ENCODE measurements at places on chromosomes 4 and X.

DNA sequence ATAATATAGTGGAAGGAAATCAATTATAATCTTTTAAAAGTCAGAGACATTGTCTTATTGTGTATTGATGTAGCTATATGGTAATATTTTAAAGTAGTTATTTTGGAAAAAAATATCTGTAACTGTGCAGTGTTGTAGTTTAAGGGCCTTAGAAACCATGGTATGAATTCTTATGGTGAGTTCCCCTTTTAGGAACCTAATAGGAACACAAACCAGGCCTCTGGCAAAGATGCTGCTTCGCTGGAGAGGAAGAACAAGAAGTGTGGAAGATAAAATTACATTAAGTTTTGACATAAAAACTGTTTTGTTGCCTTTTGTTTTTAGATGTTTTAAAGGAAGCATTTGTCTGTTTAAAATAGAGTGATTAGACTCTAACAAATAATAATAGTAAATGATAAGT is 10.9 kb upstream of the TMPRSS11D start:
- no peak for DNase-seq

DNA sequence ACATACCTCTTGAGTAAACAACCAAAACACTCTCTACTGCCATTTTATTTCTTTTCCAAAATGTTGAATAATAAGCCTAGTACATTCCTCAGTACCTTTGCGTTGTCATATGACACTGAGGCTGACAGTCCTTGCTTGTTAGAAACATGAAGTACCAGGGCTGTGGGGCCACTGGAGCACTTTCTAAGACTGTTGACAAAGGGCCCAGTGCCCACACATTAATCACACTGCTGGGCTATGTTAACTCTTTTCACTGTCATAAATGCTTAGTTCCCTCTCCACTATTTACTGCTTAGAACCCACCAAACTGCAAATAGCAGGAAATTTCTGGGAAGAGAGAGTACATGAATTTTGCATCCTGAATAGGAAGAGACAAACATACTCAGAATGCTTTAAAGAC is 57.1 kb downstream of the FAM47B start:
- DNase-seq: no peak

- no peak for DNase-seq
Observed at GRCh38 chrX:142296421-142296820, 91.3 kb upstream of the MAGEC2 start.

- no peak for DNase-seq
Observed at GRCh38 chrX:153983321-153983801, 10.8 kb downstream of the TMEM187 start.

- DNase-seq: no peak
Observed at GRCh38 chrX:132023896-132024386, 839 bp downstream of the STK26 start.

DNA sequence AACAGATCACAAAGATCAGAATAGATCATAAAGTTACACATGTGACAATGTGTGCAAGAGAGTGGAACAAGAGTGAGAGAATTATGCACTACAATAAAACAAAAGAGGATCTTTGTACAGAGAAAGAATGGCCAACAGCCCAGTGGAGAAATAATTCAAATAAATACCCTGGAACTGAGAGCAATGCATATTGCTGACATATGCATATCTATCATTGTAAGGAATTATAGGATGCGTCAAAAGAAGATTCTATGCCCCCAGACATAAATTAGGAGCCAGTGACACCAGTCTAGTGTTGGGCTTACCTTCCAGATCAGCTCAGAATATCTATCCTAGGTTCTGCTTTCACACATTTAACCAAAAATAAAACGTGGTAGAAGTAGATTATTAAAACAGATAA is 320.1 kb upstream of the VCX start:
- DNase-seq: no peak

GRCh38 chr4:77132652-77133312 is 24.2 kb upstream of the CCNG2 start:
- DNase-seq: no peak

DNA sequence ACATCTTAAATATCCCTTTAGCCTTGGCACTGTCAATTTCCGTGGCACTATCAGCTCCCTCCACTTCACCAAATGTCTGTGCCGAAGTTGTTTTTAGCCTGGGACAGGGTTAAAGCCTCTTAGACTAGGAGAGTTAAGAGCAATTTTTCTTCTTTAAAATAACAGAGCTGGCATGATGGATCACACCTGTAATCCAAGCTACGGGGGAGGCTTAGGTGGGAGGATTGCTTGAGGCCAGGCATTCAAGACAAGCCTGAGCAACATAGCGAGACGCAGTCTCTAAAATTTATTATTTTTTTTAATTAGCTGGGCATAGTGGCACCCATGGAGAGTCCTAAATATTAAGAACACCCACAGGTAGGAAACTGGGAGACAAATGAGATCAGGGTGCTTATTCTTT is 209.8 kb upstream of the MAGEB18 start:
- DNase-seq: no peak

DNA sequence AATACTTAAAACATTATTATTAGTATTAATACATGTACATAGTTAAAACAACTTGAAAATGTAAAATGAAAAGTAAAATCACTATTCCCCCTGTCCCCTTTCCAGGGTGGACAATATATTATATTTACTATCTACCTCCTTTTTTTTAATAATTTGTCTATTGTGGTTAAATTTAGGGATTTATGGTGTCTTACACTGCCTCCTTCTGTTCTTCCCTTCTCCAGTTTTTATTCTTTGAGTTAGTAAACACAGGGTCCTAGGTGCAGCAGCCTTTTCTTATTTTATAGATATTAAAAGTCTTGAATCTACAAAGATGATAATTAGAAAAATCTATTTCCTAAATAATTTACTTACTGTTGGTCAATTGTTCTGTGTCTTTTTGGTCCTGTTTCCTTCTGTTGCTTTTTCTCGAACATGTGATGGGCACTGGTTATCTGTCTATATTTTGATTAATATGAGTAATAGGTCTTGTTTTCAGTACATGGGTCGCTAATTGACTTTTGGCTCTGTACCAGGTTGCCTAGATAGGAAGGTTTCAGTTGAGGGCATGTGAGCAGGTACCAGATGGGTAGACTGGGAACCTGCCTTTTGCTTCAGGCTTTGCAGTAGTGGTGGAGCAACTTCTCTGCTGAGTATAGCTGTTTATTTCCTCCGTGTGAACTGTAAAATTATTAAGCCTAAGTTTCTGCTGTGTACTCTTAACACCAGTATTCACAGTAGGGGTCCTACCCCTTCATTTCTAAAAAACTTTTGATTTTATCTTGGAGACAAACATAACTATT is 1.1 kb downstream of the NUDT9 start:
- DNase-seq: no peak

DNA sequence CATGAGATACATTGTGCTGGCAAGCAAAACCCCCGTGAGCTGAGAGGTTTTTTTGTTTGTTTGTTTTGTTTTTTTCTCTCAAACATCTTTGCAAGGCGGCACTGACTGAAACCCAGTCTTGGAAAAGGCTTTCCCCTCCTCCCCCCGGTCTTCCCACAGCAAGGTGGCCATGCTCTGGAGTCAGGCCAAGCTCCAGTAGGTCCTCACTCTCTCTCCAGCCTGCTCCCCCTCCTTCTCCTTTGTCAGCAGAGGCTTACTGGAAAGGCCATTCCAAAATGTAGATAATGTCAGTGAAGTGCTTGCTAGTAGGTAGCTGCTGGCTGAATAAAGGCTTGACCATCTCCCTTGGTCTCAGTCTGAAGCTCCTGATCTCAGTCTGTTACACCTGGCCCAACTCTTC is 32.6 kb downstream of the FRMPD3 start:
- DNase-seq: no peak

DNA sequence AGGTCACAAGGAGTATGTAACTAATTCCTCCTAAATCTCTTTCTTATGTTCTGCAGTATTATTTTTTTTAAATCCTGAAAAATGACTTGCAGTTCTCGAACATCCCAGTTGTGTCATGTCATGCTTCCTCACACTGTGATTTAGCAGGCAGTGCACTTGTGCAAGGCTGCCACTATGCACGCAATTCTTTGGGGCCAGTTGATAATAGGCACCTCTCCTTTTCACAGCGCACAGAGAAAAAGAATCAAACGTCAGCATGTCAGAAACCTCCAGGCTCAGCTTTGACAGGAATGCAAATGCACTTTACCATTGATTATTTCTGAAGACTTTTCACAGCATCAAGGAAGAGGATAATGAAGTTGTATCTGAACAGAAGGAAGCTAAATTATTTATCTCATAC is 62.9 kb downstream of the FGF13 start:
- no peak for DNase-seq

GRCh38 chr4:188106454-188106853 is 2.9 kb downstream of the TRIML2 start:
- DNase-seq: no peak

- peak; percentile 9 for DNase-seq
Observed at GRCh38 chr4:139665690-139666529, at the start of gene MGST2. TSS of gene MGST2 (plus strand) at chr4:139665819. CDS start at chr4:139666020, 201 bp downstream.

- DNase-seq: no peak
Observed at GRCh38 chr4:8198206-8198905, 734 bp upstream of the SH3TC1 start.

GRCh38 chr4:78464265-78464664 is 87.3 kb upstream of the ANXA3 start:
- DNase-seq: no peak

- no peak for DNase-seq
Observed at GRCh38 chrX:31209005-31209628, 137.3 kb upstream of the FTHL17 start.

DNA sequence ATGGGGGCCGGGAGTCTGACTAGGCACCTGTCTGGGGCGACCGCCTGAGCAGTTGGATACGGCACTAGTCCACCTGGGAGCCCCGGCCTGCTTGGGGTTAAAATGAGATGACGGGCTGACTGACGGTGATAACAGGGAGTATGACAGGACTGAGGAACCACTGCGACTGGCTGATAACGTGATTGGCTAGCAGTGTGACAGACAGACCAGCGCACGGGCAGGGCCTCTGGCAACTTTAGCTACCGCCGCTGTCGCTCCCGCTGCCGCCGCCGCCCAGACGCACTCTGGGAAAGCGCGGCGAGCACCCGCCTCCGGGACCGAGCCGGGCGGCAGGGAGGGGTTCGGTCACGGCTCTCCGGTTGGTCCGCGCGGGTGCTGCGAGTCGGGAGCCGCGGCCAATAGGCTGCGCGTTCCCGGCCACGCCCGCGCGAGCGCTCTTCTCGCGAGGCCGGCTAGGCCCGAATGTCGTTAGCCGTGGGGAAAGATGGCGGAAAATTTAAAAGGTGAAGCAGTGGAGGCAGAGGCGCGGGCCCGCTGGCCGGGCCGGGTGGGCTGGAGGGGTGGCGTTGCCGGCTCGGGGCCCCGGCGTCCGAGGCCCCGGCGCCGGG is at the start of gene SUV39H1:
TSS of gene SUV39H1 (plus strand) at position 434 of the 608 bp plus-strand sequence. CDS start at position 485, 51 bp downstream.
- peak; percentile 75 for DNase-seq

- no peak for DNase-seq
Observed at GRCh38 chr4:98746936-98747335, 88.5 kb upstream of the TSPAN5 start.

GRCh38 chrX:46398126-46398525 is 147.1 kb downstream of the ZNF674 start:
- no peak for DNase-seq

DNA sequence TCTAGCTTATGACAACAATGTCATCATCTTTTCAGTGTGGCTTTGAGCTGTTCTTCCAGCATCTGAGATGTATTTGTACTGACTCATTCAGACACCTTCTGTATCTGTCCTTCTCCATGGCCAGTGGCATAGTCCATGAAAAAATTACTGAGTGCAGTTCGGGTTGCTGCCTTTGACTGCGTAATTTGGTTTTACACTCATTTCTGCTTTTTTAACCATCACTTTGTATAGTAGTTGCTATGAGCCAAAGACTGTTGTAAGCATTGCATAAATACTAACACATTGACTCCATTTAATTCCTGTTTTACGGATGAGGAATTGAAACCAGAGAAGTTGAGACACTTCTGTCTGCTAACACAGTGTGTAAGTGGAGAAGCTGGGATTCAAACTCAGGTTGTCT is 190.7 kb upstream of the MID1 start:
- DNase-seq: no peak

- DNase-seq: peak; percentile 64
Observed at GRCh38 chr4:15002659-15003400, 549 bp downstream of the CPEB2 start.

DNA sequence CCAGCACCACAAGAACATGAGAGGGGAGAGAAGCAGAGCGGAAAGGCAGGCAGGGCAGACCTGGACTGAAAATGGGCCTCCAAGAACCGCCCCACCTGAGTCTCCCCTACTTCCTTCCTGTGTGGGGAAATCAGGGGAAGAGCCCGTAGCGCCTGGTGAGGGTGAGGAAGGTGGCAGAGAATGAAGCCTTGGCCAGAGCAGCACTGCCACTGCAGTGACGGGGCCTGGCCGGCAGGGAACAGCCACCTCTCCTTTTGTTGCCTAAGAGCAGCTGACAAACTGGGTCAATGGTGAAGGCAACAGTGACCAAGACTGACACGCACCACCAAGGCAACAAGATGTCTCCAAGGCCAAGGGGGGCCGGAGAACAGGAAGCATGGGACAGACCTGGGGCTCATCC is 58.4 kb upstream of the CBR4 start:
- no peak for DNase-seq

DNA sequence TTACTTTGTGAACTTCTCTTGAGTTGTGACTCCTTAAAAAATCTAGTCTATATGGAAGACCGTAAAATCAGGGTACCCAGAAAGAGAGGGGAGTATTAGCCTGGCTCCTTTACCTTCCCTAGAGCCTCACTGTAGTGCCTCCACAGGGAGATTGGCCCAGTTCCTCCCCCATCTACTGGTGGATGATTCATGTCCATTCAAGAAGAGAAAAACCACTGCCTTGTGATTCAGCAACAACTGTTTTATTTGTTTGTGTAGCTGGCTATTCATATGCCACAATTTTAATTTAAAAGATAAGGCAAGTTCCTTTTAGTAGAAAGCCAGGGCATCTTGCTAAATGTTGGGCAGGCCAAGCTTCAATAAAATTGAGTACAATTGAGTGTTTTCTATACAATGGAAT is 221.8 kb upstream of the KCNIP4 start:
- DNase-seq: no peak

DNA sequence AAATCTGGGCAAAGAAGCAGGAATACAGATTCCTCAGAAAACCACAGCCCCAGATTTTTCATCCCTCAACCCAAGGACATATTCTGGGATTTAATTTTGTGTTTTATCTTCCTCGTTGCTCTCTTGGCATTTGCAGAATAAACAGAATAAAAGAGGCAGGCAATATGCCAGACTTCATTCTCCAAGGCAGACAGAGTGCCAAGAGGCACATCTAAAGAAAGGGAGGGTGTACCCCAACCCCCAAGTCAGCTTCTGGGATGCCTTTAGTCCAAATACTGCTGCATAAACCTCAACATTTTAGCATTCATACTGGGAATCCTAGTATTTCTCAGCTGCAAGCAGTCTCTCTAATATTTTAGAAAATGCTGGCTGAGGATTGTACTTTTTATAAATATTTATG is 629.2 kb downstream of the KLHL13 start:
- no peak for DNase-seq

DNA sequence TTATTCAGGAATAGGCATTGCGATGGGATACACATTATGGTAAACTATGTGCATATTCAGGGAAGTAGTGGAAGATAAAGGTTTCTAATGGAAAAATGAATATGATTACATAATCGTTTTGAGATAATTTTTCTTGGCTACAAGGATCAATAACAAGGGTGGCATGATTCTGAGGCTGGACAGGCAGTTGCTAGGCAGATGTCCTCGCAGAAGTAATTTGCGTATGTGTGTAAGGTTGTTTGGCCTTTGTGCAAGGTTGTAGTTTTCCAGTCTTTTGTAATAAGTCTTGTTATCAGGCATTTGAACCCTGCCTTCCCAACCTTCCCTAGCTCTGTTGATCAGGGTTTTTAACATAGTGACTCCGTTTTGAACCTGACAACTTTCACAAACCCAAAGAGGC is 59.7 kb downstream of the RGS12 start:
- no peak for DNase-seq
